Fibroblast of lung (primary cell): ENCODE measurements at places on chromosomes 4 and X. TPM values are rescaled to one million over a fixed set of nuclear protein-coding genes. Genes with fewer than 3 reads are reported as not detected.

Gene RCHY1
- 41.9 and 49.3 TPM in 2 replicates for polyA plus RNA-seq

GRCh38 chr4:144183165-144183564 lies 42.6 kb upstream of the GYPA start:
- no peak for DNase-seq

- DNase-seq: no peak
Observed at GRCh38 chr4:153297116-153297515, 47.4 kb upstream of the MND1 start.

DNA sequence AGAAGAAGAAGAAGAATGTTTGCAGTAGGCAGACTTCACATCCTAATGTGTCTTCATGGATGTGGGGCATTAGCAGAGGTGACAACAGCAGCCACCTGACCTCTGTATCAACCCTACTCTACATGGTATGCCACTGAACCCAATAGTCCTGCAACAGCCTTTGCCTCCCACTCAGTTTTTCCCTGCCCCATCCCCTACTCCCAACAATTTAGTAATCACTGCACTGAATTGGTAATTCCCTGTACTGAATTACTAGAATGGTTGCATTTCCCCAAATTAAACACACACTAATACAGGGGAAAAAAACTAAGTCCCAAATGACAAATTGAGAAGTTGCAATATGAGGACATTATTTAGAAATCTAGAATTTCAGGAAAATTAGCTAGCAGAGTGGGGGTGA lies 31.4 kb upstream of the FAM241A start:
- no peak for DNase-seq

Gene ADAMTS3
- 0.86 and 1.7 TPM in 2 replicates for polyA plus RNA-seq

DNA sequence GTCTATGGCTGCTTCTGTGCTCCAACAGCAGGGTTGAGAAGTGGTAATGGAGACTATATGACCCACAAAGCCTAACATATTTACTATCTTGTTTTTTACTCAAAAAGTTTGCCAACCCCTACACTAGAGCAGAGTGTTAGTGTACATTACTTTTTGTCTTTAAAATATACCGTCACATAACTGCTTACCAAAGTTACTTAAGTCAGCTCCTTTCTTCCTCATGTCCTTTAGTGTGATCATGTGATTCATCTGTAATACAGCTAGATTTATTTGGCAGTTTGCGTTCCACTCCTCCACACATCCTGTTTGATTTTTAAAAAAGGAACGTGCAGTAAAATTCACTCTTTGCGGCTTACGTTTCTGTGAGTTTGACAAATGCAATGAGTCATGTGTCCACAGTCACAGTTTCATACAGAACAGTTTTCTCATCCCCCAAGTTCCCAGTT lies 162.4 kb upstream of the GPRIN3 start:
- DNase-seq: peak; percentile 96

DNA sequence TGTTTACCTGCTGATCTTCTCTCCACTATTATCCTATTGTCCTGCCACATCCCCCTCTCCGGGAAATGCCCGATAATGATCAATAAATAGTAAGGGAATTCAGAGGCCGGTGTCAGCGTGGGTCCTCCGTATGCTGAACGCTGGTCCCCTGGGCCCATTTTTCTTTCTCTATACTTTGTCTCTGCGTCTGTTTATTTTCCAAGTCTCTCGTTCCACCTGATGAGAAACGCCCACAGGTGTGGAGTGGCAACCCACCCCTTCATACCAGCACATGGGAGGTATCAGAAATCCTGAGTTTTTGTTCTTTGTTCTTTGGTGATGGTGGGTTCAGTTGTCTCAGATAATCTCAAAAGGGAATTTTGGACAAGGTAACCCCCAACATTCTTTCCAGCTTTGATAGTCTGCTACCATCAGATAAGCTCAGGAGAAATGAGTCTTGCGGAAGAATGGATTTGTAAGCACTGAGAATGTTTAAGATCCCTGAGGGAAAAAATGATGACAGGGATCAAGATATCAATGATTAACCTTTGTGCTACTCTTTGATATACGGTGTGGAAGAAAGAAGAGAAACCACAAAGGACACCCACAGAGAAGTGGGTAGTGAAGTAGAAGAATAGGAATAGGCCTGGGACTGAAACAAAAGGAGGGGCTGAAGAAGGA lies 117.9 kb downstream of the CEP44 start:
- peak; percentile 56 for DNase-seq

Gene ZNF157
- polyA plus RNA-seq: 0.02 TPM in 1 of 2 replicates, not detected in the other

Gene UGT2B10
- not detected in 2 replicates for polyA plus RNA-seq

GRCh38 chr4:158778156-158778711 lies 9.4 kb downstream of the FNIP2 start:
- no peak for DNase-seq

DNA sequence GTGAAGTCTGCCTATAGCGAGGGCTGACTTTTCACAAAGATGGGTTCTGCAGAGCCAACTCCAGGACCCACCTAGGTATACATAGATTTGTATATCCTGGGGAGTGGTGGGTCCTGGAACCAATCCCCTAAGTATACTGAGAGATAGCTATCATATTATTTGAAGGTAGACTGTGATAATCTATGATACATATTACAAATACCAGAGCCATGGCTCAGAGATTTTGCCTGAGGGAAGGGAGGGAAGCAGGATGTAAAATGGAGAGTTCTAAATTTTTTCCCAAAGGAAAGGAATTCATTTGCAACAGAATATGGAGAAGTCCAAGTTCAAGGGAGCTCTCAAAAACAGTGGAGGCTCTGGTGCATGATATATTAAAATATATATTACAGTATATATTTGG lies 7.2 kb downstream of the TCEAL3 start:
- no peak for DNase-seq
